ENCODE measurements at places on chromosomes 6 and 20.

- DNase-seq, result no peak
Observed at GRCh38 chr6:6604566-6604965, 16.0 kb downstream of the LY86 start.

- peak; percentile 73 for DNase-seq
Observed at GRCh38 chr20:39661833-39662232, 699.7 kb downstream of the DHX35 start.

GRCh38 chr6:113209315-113209714, 647.8 kb upstream of the MARCKS start:
- DNase-seq, result no peak

DNA sequence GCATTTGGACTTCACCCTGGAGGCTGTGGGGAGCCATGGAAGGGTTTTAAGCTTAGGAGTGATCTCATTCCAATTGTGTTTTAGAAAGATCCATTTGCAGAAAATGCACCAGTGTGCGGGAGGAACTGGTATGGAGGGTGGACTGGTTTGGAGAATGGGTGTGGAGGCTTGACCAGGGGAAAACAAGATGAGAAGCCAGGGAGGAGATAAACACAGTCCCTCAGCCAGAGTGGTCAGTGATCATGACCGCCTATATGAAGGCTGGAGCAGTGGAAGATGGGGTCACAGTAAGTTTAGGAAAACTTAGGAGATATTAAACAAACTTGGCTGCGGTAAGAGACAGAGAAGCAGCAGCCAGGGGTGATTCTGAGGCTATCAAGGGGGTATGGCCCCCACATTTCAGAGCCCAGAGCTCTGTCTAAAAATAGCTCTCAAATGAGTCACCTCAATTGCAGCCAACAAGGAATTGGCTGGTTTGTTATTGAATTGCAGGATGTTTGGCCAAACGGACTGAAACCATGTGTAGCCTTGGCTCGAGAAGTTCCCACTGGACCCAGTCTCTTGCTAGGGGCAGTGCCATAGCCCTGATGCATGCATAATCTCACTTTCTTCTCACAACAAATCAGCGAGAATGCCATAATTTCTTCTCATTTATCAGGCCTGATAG, 159.9 kb upstream of the TOP1 start:
- peak; percentile 88 for DNase-seq

DNA sequence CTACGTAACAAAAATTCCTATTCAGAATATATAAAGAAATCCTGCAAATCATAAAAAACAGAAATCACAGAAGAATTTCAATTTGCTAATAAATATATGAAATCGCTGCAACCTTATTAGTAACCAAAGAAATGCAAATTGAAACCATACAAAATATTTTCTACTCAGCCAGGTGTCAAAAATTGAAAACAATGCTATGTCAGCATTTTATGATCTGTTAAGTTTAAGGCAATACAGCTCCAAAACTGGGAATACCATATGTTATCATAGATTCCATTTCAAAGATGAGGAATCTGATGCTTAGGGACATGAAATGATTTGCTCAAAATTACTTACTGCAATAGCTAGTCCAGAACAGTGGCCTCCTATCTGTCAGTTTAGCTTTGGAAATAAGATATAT, 168.9 kb downstream of the ID4 start:
- no peak for DNase-seq

- no peak for DNase-seq
Observed at GRCh38 chr20:20065361-20065760, 13.0 kb downstream of the CFAP61 start.

DNA sequence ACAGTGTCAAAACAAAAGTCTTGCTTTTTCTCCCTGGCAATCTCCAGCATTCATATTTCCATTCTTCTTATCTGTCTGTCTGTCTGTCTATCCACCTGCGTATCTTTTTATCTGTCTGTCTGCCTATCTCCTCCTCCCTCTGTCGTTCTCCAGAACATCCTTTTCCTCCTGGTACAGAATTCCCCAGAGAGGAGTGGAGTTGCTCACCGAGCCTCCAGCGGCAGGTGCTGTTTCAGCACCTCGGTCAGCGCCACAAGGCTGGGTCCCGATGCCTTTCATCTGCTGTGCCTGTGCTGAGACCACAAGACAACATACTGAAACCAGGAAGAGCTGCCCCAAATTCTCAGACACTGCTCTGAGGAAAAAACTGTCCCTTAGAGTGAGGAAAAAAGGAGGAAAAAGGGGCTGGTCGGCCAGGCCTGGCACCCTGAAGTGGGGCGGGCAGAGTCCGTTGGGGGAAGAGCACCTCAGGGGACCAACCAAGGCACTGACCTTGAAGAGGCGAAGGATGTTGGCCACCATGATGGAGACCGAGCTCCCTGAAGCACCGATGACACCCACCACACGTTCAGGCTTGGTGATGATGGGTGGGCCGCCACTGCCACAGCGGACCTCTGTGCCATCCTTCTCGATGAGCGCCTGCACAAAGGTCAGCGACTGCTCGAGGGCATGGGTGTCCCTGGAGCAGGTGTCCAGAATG, 13.3 kb downstream of the GRM4 start:
- no peak for DNase-seq

- peak; percentile 99 for DNase-seq
Observed at GRCh38 chr6:73580247-73581149, 59.7 kb upstream of the EEF1A1 start.

DNA sequence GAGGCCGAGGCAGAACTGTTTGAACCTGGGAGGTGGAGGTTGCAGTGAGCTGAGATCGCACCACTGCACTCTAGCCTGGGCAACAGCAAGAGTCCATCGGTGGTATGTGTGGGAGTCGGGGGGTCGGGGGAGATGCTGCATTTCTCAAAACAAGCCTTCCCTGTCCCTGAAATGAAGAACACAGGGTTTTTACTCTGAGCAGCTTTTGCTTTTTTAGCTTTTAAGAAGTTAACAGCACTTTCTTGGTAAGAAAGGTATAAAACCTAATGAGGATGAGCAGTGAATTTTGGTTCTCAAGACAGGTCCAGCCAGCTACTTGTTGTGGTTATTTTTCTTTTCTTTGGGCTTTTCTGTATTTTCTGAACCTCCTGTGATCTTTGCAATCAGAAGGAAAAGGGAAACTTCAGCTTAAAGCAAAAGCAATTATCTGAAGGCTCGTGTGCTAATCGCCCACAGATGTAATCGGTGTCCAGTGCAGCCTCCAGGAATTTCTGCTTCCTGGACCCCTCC, 3.7 kb downstream of the RPL10A start:
- no peak for DNase-seq

DNA sequence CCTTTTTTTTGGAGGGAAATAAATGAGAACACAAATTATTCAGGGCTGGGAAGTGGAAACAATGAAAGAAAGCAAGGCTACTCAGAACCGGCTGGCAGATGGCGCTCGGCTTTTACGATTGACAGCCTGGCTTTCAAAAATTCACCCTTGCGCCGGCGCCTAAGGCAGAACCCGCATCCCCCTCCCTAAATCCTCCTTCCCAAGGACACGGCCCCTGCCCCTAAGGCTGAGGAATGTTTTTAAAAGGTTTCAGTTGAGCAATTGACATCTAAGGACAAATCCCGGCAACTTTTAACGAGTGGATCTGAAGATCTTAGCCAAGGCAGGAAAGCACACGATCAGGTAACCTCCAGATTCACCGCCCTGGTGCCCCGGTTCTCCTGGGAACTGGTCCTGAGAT, 16.3 kb downstream of the GNAS start:
- no peak for DNase-seq

- DNase-seq, result peak; percentile 68
Observed at GRCh38 chr6:30727920-30728553, 7.9 kb downstream of the TUBB start.

DNA sequence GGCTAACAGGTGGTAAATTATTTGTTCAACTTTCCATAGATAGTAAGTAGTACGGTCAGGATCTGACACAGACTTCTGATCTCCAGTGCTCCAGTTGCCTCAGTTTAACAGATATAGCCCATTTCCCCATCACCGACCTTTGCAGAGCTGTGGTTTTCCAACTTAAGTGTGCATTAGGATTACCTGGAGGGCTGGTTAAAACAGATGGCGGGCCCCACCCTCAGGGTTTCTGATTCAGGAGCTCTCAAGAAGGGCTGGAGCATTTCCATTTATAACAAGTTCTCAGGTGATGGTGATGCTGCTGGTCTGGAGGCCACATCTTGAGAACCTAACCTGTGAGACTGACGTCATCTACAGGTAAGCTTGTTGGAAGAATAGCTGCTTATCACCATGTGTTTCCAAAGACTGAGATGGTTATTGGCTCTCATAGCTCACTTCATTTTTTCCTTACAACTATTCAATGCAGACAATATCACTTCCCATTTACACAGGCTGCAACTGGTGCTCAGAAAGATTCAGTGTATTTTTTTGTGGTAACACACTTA, 360.1 kb upstream of the CHD6 start:
- DNase-seq, result no peak

GRCh38 chr6:45483021-45483420, 105.3 kb upstream of the SUPT3H start:
- DNase-seq, result peak; percentile 100

GRCh38 chr20:63529861-63530787, 7.1 kb downstream of the PTK6 start:
- DNase-seq, result no peak

DNA sequence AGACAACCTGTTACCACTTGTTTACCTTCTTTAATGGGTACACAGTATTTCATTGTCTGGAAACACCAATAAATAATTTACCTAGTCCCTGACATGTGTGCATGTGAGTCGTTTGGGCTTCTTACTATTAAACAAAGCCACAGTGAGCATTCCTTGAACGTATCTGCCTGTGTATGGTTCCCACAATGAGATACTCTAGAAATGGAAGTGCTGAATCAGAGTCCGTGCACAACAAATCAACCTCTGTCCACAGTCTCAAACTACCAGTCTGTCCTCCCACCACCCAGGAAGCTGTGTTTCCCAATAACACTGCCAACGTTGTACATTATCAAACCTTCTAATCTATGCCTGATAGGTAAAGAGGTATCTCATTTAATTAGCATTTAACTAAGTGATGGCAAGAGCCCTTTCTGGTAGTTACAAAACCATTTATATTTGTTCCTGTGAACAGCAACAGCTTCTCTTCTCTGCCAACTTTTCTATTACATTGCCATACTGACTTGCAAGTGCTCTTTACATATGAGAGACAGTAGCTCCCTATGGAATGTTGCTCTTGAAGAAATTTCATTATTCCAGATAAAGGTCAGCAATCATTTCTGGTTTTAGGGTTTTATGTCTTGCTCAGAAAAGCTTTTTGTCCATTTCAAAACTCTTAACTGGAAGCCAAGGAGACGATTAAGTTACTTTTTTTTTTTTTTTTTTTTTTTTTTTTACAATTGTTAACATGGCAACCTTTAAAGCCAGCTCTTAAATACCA, 14.7 kb downstream of the JAG1 start:
- DNase-seq, result peak; percentile 61

- DNase-seq, result no peak
Observed at GRCh38 chr6:144066741-144067484, 28.5 kb downstream of the SF3B5 start.

GRCh38 chr6:16706029-16706428, 55.2 kb downstream of the ATXN1 start:
- DNase-seq, result no peak

GRCh38 chr20:51759769-51760510, 8.2 kb downstream of the ATP9A start:
- DNase-seq, result no peak
